ENCODE measurements at places on chromosomes 13 and 19.

GRCh38 chr13:39768962-39769361, 113.5 kb downstream of the COG6 start:
- peak; percentile 21 for DNase-seq

- DNase-seq: peak; percentile 5
These were observed 81.0 kb upstream of the UBAC2 start for GRCh38 chr13:99119656-99120055.

- no peak for DNase-seq
These were observed 551 bp downstream of the FZR1 start for GRCh38 chr19:3506384-3507340.

DNA sequence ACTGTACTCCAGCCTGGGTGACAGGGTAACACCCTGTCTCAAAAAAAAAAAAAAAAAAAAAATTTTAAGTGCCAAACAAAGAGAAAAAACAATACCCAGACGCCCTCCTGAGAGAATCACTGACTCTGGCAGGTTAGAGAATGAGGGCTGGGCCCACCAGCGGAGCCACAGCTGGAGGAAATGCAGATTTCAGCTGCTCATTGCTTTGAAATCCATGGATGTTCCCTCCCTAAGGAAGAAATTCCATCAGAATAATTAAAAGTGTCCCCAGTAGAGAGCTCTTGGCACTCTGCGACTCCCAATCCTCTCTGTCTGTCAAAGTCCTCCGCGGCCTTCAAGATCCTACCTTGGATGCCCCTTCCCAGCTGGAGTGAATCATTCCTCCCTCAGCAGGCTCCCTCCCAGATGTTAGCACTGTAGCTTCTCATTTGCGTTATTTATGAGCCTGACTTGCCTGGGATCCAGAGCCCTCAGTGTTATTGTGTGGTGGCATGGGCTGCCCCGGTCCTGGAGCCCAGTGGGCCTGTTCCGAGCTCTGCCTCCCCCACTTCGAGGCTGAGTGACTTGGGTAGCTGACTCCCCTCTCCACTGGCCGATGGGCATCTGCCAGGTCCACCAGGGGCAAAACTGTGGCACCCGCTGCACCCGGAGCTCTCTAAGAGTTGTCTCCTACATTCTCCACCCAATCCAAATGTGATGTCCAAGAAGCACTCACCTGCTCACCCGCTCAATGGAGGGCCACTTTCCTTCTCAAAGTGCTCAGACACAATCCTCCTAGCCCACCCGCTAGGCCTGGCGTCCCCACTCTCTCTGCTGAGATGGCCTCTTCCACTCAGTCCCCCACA, 47.0 kb downstream of the SERP2 start:
- DNase-seq: no peak

DNA sequence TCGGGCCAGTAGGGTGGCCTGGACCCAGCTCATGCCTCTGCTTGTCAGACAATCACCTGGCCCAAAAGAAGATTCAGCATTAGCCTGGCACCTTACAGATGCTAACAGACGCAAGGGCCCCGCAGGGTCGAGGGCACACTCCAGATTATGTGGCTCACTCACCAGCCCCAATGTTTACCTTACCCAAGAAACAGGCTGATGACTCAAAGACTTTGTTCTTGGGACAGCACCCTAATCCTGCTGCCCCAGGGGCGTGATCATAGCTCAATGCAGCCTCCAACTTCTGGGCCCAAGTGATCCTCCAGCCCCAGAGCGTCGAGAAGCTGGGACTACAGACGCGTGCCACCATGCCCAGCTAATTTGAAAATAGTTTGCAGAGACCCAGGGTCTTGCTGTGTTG, 9.8 kb downstream of the ECSIT start:
- no peak for DNase-seq

DNA sequence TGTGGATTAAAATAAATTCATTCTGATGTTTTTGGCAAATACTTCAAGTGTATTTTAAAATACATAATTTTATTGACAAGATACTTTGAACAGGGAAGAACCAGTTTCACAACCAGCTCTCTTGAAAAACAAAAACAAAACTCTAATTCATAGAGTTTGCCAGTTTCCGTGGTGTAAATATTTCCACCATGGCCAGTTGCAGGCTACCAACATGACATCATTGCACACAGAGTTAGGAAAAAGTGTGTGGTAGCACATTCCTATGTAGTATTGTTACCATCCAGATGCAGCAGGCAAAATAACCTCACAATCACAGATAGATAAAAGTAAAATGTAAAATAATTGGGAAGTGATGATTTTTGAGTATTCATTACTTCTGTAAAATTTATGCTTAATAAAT, 7.7 kb upstream of the RNF113B start:
- DNase-seq: peak; percentile 67
